Fibroblast of lung (primary cell): ENCODE measurements at places on chromosomes 5 and 9.
A peak's percentile ranks its signal among the peaks of the same experiment; 100 is the strongest.

GRCh38 chr5:110177729-110178128 is 488.0 kb downstream of the MAN2A1 start:
- H3K27me3 ChIP-seq, result no peaks in the 10 kb centered on the region
- no peak overlapping the region for H3K27ac ChIP-seq
- H3K4me3 ChIP-seq, result no peak overlapping the region
- H3K36me3 ChIP-seq, result no peaks in the 10 kb centered on the region

- H3K4me3 ChIP-seq, result no peak overlapping the region
- no peaks in the 10 kb centered on the region for H3K36me3 ChIP-seq
- H3K27ac ChIP-seq, result no peak overlapping the region
- no peak for DNase-seq
- H3K27me3 ChIP-seq, result no peaks in the 10 kb centered on the region
Measured at GRCh38 chr9:93077811-93078210, 18.2 kb upstream of the CARD19 start.

DNA sequence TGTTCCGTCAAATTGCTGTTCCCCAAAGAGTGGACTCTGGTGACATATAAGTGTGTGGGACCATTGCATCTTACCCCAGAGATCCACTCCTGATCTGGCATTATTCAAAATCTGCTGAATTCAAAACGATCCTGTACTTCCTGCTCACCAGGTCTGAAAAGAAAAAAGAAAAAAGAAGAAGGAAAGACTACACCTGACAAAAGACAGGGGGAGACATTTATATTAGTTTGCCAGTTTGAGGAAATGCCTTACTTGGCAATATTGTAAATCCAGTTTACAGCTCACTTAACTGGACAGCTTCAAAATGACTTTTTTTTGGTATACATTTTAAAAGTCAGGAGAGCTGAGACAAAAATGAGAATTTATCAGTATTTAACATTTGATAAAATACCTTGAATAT is 15.0 kb upstream of the GRHPR start:
- no peaks in the 10 kb centered on the region for H3K36me3 ChIP-seq
- no peak overlapping the region for H3K27ac ChIP-seq
- no peak for DNase-seq
- no peak overlapping the region for H3K4me3 ChIP-seq

DNA sequence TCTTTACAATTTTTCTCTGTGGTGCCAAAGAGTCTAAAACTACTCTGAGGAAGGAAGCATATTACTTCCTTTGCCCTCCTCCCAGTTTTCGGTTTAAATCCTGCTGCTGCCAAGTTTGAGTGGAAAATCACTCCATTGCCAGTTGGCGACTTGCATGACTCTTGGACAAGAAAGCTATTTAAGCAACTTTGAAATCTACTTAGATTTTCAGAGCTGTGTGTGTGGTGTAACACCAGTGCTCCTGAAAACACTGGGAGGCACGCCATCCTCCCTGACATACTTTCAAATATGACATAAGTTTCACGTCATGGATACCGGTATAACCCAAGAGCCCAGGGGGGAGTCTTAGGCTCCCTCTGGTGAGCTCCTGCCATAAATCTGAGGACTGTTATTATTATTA is 83.5 kb upstream of the RIOK2 start:
- H3K36me3 ChIP-seq, result no peaks in the 10 kb centered on the region
- H3K4me1 ChIP-seq, result no peaks in the 10 kb centered on the region
- H3K4me3 ChIP-seq, result no peak overlapping the region
- no peak overlapping the region for H3K27ac ChIP-seq

GRCh38 chr5:173547579-173547978 is 68.9 kb downstream of the BOD1 start:
- no peaks in the 10 kb centered on the region for H3K4me1 ChIP-seq
- H3K4me3 ChIP-seq, result no peak overlapping the region
- H3K27me3 ChIP-seq, result no peaks in the 10 kb centered on the region
- H3K36me3 ChIP-seq, result no peaks in the 10 kb centered on the region
- DNase-seq, result peak; percentile 48

DNA sequence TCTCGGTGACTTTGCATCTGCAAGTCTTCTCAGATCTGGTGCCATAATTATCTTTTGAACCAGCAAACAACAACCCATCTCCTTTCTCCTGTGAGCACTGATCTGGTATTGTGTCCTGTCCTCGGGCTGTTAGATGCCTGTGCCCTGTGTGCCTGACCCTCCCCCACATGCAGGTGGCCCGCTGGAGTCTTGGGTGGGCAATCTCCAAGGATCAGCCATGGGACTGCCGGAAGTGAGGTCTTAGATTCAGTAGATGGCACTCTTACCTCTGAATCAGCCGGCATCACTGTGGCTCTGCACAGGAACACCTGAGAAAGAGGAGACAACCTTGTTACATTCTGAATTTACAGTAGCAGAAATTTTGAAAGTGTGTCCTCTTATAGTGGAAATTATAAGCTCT is 172.4 kb downstream of the IRX2 start:
- no peak for DNase-seq
- no peak overlapping the region for H3K4me3 ChIP-seq
- no peaks in the 10 kb centered on the region for H3K4me1 ChIP-seq

GRCh38 chr5:107778647-107779046 is 107.9 kb upstream of the EFNA5 start:
- no peak overlapping the region for H3K4me3 ChIP-seq
- no peaks in the 10 kb centered on the region for H3K27me3 ChIP-seq
- H3K27ac ChIP-seq, result no peak overlapping the region
- DNase-seq, result no peak
- no peaks in the 10 kb centered on the region for H3K4me1 ChIP-seq

DNA sequence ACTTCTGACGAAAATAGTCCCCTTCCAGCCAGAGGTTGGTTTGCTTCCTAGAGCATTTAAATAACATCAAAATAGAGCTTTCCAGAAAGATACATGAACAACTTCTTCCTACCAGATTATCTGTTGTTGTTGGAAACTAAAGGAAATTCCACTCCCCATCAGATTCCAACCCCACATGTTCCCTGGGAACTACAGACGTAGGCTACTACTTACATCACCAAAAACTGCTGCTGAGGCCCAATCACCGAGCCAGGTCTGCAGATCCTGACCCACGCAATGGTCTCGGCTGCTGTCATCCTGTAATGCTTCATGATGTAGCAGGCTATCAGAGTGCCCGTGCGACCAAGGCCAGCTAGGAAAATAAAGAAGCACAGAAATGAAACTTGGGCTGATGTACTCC is 73.4 kb downstream of the HABP4 start:
- H3K27ac ChIP-seq, result no peak overlapping the region
- peaks cover 1% of the 10 kb centered on the region for H3K36me3 ChIP-seq
- H3K27me3 ChIP-seq, result no peaks in the 10 kb centered on the region
- DNase-seq, result no peak

DNA sequence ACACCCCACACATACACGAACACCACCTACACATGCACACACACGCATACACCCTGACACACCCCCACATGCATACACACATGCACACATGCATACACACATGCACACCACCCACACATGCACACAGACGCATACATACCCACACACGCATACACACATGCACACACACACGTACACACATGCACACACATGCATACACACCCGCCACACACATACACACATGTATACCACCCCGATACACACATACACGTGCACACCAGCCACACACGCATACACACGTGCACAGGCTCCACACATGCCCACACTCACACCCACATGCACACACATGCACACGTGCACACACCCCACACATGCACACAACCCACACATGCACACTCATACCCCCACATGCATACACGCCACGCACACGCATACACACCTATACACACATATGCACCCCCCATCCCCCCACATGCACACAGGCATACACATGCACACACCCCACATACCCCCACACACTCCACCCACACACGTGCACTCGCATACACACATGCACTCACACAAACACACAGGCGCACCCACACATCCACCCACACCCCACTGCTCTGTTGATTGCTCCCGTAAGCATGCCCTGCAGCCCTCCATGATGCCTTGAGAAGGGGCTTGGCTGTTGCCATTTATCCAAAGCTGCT is 119.3 kb downstream of the COL5A1 start:
- no peaks in the 10 kb centered on the region for H3K27me3 ChIP-seq
- peaks cover 57% of the 10 kb centered on the region for H3K36me3 ChIP-seq
- DNase-seq, result no peak
- H3K27ac ChIP-seq, result no peak overlapping the region
- no peaks in the 10 kb centered on the region for H3K4me1 ChIP-seq
